Ecto neural progenitor cell (in vitro differentiated cells): ENCODE measurements at places on chromosomes 7 and 10.

DNA sequence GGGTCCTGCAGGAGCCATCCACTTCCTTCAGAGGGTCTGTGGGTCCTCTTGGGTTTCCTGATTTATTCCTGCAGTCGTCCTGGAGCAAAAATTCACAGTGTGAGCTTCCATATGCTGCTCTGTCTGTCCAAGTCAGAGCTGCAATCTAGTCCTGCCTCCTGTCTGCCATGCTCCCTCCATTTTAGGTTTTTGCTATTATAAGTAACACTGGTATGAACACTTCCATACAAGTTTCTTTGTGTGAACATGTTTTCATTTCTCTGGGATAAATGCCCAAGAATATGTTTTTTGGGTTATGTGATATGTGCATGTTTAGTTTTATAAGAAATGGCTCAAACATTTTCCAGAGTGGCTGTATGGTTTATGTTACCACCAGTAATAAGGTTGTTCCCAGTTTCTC is 188.1 kb downstream of the ACTR3B start:
- no peak for DNase-seq

DNA sequence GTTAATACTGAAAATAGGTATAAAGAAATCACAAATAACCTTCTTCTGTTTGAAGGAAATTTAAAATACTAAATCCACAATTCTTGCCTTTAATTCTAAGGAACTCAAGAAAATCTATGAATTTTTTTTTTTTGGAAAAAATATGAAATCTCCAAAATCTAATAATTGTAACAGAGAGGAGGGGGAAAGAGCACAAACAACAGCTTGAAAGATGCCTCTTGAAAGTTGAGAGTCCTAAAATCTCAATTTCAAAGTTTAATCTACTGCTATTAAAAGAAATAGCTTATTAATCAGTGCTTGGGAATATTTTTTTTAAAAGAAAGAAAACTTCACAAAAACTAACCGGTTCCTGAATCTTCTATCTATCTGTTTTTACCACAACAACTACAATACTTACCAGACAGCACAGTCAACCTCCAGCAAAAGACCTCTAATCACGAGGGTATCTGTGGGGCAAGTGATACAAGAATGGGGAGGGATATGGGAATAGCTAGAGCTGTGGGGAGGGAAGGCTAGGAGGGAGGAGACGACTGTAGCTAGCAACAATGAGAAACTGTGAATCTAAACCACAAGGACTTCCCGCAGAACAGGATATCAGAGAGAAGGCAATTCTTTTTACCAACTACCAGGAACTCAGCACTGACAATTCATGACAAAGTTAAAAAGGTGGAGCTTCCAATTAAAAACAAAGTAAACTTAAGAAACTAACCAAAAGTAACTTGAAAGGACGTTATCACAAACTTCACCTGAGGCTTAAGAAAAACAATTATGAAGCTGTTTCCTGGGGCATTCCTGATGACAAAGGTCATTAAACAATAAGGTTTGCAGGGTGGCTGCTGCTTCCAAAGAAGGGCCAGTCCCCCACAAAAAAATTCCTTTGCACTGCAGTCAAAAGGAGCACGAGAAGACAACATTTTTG is at the start of gene USP54:
TSS of gene USP54 (minus strand) at position 462 of the 919 bp plus-strand sequence. CDS start 15,684 bp downstream, outside the sequence.
- no peak for DNase-seq

GRCh38 chr7:90655566-90655965 is 59.4 kb downstream of the CDK14 start:
- no peak for DNase-seq

GRCh38 chr7:2530071-2530987 is 10.8 kb downstream of the LFNG start:
- DNase-seq, result no peak

- no peak for DNase-seq
Observed at GRCh38 chr10:85995791-85996190, 370.8 kb downstream of the GRID1 start.

DNA sequence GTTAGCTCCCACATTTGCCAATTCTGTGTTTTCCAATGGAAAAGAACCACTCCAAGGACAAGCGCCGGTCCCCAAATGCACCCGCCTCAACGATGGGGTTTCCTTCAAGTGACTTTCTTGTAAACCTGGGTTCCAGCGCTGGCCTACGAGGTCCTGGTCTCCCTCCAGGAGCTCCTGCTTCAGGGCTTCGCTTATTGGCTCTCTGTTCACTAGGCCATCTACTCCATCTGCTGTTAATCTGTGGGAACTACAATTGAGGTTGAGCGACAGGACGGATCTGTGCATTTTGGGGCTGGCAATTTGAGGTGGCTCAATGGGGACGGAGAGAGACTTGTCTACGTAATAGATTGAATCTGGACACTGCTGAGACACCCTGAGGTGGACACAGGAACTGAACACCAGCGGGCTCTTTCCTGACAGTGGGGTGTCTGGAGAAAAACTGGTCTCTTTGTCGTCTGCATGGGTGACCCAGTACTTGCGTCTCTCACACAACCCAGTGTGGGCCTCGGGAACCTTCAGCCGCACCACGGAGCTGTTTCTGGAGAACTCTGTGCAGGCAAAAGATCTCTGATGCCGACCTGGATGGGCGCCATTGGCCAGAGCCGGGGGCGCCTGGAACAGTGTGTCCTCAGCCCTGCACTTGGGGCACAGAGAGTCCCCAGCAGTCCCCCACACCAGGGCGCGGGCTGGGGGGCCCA is 115.9 kb upstream of the ADAM12 start:
- DNase-seq, result peak; percentile 61

DNA sequence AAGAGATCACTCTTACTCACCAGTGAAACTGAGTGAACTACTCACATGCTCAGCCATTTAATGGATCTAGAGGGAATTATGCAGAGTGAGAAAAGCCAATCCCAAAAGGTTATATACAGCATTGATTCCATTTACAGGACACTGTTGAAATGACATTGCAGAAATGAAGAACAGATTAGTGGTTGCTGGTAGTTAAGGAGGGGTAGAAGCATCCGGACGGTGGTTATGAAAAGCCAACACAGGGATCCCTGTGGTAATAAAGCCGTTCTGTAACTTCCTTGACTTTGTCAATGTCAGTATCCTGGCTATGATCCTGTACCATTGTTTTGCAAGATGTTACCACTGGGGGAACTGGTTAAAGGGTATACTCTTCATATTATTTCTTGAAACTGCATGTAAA is 253.4 kb downstream of the USP6NL start:
- DNase-seq, result no peak

- no peak for DNase-seq
Observed at GRCh38 chr10:79128923-79129305, 60.1 kb downstream of the ZMIZ1 start.

DNA sequence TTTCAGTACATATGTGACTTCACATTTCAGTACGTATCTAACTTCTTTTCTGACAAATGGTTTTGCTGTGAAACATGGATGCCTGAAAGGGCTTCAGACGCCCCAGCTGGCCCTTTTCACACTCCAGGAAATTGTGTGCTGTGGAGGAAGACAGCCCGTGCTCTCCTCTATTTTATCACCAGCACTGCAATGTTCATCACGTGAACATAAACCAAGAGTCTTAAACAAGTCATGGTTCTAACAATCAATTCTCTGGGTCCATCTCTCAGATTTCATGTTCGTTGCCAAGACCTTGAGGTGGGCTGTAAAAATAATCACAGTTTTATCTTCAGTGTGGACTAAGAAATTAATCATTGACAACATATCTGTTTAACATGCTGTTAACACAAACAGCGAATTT is 141.2 kb downstream of the WDR37 start:
- DNase-seq, result no peak

DNA sequence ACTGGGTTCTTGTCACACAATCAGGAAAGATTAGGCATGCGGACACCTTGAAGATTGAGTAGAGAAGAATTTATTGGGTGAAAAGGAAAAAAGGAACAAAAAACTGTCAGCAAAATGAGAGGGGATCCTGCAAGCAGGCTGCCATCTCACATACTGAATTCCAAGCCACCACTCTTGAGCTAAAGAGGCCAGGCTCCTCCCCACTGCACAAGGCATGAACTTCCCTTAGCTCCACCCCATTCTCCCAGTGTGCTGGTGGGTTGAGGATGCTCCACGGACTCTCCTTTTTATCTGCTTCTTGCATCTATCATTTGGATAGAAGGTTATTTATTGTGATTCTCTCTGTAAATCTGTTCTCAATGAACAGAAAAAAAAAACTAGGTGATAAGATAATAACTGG is 79.6 kb downstream of the ANKRD7 start:
- no peak for DNase-seq

- no peak for DNase-seq
Observed at GRCh38 chr10:116464257-116464656, 36.6 kb downstream of the PNLIPRP3 start.

DNA sequence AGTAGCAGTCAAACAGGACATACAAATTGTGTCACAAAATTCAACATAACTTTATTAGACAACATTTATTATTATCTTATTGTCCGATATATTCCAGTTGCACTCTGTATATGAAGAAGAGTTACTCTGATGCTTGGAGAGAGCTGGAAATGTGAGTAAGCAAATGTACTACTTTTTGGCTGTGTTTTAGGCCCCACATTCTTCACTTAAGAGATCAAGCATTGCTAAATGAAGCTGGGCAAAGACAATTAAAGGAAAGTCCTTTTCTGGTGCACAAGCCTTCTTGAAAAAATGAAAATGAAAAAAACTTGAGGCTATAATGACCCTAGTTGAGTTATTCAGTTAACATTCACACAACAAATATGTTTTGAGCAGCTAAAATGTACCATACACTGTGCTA is 26.1 kb downstream of the MYPN start:
- DNase-seq, result no peak

DNA sequence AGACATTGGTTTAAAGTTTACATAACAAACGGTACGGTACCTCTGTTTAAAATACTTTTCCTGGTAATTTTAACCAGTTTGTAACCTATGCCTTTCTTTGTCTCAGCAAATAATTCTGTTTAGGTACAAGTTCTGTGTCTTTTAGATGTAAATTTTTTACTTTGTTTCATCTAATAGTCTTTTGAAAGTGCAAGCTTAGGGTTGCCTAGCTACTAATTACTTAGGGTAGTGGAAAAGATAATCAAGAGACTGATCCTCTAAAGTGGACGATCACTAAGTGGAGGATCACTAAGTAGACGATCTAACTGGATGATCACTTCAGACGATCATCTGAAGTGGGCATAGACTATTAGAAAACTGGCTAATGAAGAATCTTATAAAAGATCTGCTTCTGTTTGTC is 16.1 kb upstream of the FKBP9 start:
- no peak for DNase-seq

GRCh38 chr10:79560160-79560709 is at the start of gene SFTPA2:
Gene SFTPA2, minus strand, starts transcription at chr10:79560407. Its CDS starts 924 bp downstream, at chr10:79559483.
- DNase-seq, result no peak

- DNase-seq, result no peak
Observed at GRCh38 chr10:29469481-29470354, 165.1 kb downstream of the SVIL start.

GRCh38 chr7:5381071-5381772 is 42.4 kb downstream of the TNRC18 start:
- DNase-seq, result no peak

- DNase-seq, result no peak
Observed at GRCh38 chr7:32115831-32116230, 45.6 kb upstream of the PDE1C start.

DNA sequence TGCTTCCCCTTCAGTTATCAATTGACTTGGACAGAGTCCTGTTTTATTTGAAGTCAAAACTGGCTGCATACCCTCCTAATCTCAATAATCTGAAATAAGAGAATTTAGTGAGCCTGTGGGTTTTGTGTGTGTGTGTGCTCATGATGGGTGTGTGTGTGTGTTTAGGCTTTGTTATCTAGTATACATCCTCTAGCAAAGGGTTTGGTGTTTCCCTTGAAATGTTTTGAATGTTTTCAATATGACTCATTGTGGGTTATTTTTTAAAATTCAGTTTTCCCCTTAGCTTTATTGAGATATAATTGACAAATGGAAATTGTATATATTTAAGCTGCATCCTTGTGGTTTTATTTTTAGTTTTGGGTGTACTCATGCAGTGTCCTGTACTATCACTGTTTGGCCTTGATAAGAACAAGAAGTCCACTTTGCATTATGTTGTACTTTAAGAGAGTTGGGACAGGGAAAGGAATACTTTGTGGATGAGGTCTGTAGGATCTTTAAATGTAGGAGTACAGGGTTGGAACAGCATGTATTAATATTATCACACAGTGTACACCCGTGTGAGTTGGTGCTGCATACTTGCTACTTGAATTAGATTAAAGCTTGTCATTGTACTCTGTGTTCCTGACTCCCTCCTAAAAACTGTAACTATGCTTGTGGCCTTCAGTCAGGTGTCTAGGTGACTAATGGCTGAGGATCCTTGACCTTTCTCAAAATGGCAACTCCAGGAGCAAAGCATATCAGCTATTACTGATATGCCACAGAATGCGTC is 58.3 kb downstream of the VCL start:
- no peak for DNase-seq

GRCh38 chr7:16345979-16346958 is 75.1 kb downstream of the CRPPA start:
- no peak for DNase-seq

DNA sequence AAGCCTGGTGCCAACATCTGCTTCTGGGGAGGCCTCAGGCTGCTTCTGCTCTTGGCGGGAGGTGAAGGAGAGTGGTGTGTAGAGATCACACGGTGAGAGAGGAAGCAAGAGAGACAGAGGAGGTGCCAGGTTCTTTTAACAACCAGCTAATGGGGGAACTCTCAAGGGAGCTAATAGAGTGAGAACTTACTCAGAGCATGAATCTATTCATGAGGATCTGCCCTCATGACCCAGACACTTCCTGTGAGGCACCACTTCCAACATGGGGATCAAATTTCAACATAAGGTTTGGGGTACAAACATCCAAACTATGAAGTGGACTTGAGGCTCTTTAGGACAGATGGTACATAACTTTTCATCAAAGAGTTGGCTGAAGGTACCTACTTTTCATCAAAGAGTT is 5.1 kb upstream of the ZNF32 start:
- DNase-seq, result no peak

- DNase-seq, result no peak
Observed at GRCh38 chr7:132836746-132837145, 245.1 kb downstream of the CHCHD3 start.

DNA sequence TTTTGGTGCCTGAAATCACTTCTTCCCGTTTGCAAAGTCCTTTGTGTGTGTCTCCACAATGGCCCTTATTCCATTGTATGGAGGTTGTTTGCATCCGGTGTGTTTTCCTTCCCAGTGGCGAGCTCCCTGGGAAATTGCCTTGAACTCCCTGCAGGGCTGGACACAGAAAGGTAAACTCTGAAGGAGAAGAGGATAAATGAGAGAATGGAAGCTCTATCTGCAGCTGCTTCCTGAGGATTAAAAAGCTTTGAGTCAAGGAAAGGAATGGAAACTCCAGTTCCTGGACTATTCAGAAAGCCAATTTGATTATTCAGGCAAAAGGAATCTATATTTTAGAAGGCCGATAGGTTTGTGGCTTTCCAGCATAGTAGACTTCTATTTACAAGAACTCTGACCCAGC is 4.4 kb upstream of the GRK5 start:
- DNase-seq, result no peak
